ENCODE measurements at places on chromosomes 12 and 14.

DNA sequence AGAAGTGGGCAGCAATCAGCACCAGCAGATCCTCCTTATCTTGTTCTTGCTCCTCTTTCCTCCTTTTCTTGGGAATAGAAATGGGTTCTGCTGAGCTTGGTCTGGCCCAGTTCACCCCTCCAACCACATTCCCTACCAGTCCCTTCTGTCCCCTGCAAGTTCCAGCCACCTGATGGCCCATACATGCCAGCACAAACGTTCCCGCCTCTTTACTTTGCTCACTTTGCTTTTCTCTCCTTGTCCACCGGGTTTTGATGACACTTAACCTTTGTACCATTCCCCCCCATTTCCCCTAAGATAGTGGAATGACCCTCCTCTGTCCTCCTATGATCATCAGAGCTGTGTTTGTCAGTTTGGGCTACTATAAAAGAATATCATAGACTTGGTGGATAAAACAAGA is 23.4 kb upstream of the EML1 start:
- no peak for DNase-seq

DNA sequence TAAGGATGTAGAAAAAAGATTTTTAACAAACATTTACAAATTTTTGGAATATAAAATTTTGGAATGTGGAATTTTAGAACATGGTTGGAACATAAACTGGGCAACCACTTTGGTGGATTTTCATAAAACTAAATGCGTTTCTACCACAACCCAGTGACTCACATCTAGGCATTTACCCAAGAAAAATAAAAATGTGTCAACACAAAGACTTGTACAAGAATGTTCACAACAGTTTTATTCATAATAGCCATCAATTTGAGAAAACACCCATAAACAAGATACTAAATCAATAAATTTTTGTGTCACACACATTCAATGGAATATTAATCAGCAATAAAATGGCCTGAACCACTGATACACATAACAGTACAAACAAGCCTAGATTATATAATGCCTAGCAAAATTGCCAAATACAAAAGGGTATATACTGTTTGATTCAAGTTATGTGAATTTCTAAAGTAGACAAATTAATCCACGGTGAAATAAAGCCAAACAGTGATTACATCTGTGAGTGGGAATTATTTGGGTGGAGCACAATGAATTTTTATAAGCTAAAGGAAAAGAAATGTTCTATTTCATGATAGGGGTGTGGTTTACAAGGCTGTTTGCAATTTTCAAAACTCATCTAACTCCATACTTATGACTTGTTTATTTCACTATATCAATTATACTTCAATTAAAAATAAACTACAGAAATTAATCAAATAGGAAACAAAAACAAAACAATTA is 415.2 kb upstream of the OR4E1 start:
- no peak for DNase-seq

DNA sequence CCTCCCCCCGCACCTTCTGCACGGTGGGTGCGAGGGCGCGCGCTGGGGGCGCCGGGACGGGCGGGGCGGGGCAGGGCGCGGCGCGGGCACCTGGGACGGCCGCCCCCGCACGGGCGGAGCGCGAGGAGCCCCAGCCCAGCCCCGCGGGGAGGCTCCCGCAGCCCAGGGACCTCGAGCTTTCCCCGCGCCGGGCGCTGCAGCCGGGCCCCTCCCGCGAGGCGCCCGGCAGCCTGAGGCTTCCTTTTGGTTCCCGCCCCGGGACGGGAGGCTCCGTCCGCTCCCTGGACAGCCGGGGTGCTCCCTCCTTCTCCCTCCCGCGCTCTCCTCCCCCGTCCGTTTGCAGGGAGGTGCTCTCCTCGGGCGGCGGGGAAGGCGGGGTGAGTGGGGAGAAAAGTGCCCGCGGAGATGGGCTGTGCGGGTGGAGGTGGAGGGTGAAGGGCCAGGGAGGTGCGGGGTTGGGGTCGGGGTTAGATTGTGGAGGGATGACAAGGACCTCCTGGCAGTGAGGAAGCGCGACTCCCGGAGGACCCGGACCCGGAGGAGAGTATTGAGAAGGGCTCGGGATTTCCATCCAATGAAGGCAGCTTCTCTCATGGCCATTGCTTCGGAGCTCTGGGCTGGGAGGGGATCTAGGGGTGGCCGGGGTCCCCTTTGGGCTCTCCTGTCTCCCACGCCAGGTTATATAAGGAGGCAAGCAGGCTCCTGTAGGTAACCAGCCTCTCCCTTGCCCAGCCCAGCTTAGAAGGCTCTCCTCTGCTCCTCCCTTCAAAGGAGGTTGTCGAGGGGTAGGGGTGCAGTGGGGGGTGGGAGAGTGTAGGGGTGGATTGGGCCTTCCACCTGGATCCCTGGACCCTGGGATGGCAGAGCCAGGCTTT is 645 bp downstream of the JDP2 start:
- peak; percentile 14 for DNase-seq

GRCh38 chr12:39572551-39572950 is 47.1 kb downstream of the ABCD2 start:
- no peak for DNase-seq

DNA sequence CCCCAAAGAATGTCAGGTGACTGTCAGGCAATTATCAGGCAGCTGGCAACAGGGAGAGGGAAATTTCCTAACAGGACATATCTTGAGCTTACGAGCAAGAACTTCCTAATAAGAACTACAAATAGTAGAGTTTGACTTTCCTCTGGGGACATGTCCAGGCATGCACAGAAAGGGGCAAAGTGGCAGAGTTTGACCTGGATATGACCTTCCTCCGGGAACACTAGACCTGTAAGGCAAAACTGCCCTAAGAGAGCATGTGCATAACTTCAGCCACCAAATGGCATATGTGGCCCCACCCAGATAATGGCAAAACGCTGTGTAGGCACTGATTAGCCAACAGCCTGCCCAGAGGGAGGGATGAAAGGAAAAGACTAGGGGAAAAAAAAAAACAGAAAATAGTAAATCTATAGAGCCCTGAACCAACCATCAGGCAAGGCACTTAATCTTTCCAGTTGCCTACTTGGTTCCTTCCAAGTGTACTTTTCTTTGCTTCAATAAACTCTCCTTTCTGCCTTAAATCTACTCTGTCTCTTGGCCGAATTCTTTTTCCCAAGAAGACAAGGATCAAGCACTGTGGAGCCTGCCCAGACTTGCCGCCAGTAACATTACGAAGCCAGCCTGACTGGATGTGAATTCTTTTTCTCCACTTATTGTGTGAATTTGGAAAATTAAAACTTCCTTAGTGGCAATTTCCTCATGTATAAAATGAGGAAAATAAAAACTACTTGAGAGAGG is 164.1 kb downstream of the SPTSSA start:
- DNase-seq = no peak

DNA sequence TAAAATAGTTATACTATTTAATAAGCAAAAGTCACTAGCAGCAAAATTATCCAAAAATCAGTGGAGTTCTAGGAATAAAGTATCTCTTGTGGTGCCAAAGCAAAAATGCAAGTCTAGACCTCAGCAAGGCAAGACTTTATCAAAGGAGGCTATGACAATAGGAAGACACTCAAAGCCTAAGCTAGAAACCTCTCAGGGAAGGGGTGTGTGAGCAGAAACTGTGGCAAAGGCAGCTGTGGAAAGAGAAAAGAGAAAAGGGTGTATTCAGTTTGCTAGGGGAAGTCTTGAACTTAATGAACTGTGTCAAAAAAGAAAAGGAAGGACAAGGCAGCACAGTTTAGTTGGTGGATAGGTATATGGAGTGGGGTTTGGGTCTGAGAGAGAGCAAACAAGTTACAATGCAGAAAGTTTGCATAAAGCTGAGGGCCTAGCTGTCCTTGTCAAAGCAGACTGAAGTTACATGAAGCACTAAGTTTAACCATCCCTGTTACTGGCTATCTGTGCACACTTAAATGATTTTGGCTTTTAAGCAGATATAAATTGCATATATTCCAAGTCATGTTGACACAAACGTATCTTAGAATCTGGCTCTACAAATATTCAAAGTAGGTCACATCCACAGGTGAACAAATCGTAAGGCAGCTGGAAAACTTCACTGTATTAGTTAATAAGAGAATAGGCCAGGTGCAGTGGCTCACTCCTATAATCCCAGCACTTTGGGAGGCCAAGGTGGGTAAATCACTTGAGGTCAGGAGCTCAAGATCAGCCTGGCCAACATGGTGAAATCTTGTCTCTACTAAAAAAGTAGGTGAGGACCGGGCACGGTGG is 31.0 kb upstream of the AMN1 start:
- DNase-seq = no peak

DNA sequence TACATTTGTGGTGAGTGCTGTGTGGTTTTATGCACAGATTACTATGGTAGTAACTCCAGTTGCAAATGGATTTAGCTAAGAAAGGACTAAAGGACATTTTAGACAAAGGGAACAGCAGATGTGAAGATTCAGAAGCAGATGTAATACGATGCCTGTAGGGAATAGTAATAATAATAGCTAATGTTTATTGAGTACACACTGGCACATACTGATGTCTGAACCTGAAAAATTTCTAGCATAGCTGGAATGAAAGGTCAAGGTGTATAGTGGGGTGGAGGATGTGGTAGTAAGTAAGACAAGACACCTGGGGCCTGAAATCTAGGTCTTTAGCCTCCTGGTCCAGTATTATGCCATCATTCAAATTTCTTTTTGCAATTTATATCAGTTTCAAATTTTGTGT is 54.3 kb upstream of the LRTM2 start:
- no peak for DNase-seq

- DNase-seq = no peak
Measured at GRCh38 chr12:86837246-86837645, 581.1 kb upstream of the MGAT4C start.
